Stimulated activated CD8-positive, alpha-beta memory T cell treated with anti-CD3 and anti-CD28 coated beads, Interleukin-15, amount 100 ng/mL, for 24 hours (primary cell): ENCODE measurements at places on chromosomes 16 and 17.

DNA sequence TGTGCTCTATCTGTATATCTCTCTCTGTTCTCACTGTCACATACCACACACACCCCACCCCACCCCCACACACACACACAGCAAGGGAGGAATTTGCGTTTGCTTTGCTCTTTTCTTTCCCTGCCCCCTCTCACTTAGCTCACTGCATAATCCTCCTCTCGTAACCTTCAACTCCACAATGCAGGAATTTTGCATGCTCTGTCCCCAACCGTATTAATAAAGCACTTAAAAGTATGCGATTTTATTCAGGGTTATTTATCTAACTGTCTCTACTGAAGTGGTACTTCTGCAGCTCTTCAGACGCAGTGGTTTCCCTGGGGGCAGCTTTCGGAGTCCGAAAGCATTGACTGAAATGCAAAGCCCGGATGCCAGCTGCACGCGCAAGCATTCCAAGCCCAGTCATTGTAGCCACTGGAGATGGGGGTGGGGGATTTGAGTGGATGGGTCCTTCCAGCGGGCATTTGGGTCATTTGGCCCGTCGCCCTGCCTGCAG lies 105.4 kb upstream of the RBFOX1 start:
- DNase-seq = no peak

GRCh38 chr17:3988297-3989040 lies 24.2 kb upstream of the ATP2A3 start:
- DNase-seq = no peak

DNA sequence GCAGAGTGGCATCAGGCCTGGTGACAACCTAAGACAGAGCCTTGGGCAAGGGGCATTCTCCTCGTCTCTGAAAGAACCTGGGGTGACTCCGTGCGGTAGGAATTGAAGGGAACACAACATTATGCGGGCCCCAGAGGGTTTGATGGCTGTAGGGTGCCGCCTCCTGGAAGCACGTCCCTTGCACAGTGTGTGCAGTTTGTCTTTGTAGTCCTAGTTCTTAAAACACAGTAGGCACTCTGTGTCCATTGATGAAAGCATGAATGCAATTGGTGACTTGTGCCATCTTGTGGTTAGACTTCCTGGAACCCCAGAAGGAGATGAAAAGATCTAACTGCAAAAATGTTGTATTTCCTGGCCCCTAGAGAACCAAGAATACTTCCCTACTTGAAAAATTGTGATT lies 279.8 kb downstream of the UTP18 start:
- DNase-seq = no peak

- no peak for DNase-seq
These were observed 56.8 kb downstream of the HIC1 start for GRCh38 chr17:2111691-2112090.

- DNase-seq = no peak
These were observed 3.7 kb downstream of the PFN1 start for GRCh38 chr17:4944554-4945175.

GRCh38 chr17:37701496-37701898 lies 43.4 kb downstream of the HNF1B start:
- peak; percentile 6 for DNase-seq

DNA sequence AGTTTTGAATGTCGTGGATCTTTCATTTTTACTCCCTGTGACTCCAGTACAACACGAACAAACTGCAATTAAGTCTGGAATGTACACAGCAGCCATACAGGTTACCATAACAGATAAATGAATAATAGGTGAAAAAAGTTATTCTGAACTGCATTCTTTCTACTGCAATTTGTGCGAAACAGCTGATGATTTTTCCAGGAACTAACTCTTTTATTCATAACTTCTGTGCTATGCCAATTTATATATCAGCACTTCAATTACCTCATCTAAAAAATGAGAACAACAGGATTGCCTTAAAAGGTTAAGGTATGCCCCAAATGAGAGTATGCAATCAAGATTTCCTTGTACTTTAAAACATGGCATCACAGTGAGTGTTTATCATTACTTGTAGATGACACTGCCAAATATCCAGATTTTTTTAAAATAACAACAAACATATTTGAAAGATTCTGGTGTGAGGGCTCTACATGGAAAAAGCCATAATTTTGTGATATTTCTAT lies 238.9 kb downstream of the CDH8 start:
- DNase-seq = no peak

DNA sequence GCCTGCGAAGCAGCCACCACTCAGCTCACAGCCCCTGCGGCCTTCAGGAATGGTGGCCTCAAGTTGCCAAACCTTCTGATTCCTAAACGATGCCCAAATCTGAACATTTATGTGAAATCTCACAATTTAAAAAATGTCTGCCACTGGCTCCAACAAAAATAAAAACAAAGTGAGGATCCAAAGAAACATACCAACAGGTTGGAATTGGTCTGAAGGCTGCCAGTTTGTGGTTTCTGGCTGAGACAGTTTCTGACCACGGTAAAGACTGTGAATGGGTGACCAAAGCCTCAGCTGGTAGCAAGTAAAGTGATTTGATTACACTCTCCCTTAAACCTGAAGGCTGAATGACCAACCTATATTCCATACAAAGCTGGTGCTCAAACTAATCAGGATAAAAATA lies 24.9 kb downstream of the LITAFD start:
- no peak for DNase-seq

DNA sequence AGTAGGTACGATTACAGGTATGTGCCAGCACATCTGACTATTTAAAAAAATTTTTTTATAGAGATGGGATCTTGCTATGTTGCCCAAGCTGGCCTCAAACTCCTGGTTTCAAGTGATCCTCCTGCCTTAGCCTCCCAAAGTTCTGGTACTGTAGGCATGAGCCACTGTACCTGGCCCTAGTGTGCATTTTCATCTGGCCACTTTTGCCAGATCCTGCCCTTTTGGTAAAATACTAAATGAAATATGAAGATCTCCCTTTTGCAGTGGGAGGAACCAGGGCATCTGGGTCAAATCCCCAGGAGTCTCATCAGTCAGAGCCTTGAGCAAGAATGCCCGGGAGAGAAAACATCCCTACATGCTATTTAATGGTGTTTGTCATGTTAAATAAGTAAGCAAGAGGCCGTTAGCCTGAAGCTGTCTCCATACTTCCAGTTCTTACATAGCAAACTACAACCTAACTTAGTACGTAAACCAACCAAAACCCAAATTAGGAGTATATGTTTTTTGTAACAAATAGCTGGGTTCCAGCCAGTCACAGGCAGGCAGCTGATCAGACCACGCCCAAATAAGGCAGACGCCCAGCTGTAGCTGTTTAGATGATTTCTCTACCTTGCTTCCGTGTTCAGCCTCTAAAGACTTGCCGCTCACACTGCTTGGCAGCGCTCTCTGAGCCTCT lies 46.5 kb upstream of the CLEC18A start:
- DNase-seq = no peak

- DNase-seq = no peak
These were observed 2.2 kb upstream of the MPG start for GRCh38 chr16:75580-76501.

DNA sequence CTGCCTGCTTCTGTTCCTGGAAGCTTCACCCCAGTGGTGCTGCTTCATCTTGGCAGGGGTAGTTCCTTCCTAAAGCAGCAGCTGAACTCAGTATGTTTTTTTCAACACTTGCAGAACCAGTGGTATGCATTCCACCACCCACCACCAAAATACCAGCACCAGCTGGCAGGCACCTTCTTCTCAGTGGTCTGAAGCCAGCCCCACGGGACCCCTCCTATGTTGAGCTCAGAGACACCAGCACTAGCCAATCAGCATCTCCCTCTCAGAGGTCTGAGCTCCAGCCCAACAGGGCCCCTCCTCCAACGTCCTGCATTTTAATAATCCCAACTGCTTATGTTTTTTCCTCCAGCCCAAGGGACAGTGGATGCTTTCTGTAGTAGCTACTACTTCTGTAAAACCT lies 299.6 kb upstream of the CCL2 start:
- DNase-seq = no peak

GRCh38 chr17:50477976-50478375 lies 684 bp upstream of the RSAD1 start:
- no peak for DNase-seq

DNA sequence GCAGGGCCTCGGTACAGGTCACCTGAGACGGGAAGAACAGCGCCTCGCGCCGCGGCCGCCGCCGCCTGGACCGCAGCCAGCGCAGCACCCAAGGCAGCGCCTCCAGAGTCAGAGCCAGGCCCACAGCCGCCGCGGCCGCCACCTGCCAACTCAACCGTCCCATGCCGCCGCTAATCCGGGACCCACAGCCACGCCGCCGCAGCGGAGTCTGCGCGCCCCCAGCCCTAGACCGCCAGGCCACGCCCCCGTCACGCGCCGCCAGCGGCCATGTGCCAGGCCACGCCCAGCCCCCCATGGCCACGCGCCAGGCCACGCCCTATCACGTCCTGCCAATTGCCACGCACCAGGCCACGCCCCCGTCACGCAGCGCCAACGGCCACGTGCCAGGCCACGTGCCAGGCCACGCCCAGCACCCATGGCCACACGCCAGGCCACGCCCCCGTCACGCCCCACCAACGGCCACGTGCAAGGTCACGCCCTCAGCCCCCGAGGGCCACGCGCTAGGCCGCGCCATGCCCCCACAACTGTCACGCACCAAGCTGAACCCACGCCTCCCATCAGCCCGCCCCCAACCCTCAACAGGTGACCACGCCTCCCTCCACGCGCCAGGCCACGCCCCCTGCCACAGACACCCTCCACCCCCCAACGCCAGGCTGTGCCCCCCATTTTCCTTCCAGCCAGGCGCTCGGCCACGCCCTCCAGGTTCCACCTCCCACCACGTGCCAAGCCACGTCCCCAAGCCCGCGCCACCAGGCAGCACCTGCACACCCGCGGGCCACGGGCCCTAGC lies at the start of gene PLD6:
Gene PLD6, minus strand, starts transcription at position 210 of the 789 bp plus-strand sequence. Its CDS starts 47 bp downstream, at position 163.
- peak; percentile 79 for DNase-seq

GRCh38 chr17:38333635-38334295 lies 10.0 kb downstream of the GPR179 start:
- peak; percentile 8 for DNase-seq

DNA sequence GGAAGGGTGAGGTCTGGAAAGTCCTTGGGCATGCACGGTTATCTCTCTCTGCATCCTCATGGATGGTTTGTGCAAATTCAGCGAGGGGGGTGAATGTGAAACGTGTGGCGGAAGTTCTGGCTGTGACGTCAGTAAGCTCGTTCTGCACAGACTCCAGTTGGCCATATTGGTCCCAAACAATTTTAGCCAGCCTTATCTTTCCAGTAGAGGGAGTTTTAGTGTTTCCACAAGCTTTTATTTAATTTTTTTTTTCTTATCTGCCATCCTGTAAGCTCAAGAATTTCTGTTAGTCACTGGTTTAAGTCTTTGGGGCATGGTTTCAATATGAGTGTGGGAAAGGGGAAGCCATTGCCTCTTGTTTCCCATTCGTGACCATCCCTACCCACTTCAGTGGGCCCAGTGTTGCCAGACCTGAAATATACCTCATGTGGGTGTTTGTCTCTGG lies 39.0 kb downstream of the HLF start:
- no peak for DNase-seq

- DNase-seq = no peak
These were observed 63.4 kb downstream of the DHRS7C start for GRCh38 chr17:9728005-9728404.

DNA sequence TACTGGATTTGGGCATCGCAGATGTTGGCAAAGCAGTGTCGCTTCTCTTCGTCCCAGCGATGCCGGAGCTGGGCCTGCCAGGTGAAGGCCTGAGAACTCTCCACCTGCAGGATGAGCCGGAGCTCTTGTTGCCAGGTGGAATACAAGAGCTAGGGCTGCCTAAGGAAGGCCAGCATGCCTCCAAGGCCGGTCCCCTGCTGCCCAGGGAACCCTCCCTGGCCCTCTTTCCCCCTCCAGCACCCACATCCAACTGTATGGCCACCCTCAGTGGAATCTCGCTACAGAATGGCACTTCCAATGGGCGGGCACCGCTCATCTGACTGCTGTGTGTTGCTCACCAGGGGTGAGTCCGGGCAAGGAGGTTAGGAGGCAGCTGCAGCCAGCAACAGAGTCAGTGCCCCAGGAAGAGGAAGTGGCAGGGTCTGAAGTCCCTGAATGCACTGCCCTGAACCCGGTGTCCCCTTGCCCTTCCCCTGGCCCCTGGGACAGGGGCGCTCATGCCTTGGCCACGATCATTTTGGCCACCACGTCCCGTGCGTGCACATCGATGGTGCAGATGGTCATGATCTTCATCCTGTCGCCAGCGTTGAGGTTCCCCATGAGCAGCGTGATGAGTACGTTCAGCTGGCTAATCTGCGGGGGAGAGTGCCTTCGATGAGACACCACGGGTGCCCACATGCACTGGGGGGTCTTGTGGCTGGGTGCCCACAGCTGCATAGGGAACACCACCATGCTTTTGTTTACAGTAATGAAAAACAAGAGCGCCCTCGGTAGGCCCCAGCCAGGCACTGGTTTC lies 75.8 kb downstream of the DNAH17 start:
- DNase-seq = no peak

DNA sequence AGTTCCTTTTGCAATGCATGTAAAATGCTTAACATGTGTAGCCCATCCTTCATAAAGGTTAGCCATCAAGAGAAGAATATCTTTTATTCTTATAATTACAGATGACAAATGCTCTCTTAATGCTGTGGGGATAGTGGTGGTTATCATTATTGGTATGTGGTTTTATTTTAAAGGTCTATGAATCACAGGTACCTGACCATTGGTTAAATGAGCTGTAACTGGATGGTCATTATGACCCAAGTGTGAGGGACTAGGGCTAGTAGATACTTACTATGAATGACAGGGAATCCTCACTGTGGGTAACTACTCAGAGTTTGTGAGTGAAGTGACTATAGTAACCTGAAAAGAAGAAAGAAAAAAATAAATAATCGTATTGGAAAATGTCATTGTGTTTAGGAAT lies 78.8 kb downstream of the CDRT15 start:
- no peak for DNase-seq

GRCh38 chr16:87790292-87791100 lies 24.7 kb upstream of the KLHDC4 start:
- DNase-seq = no peak

DNA sequence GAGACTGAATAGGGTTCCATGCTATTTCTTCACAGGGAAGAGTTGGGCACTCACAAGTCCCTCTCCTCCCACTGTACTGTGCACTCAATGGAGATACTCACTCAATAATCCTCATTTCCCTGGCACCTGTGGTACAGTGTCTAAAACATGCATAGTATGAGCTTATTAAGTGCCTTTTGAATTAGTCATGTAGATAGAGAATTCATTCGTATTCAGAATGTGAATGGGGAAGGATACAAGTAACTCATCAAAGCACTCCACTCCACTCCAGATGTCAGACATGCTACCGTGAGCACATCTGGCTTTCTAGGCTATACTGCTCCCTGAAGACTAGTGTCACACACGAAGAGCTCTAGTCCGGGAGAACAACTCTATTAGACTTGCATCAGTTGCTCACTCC lies 6.3 kb downstream of the C17orf75 start:
- no peak for DNase-seq

DNA sequence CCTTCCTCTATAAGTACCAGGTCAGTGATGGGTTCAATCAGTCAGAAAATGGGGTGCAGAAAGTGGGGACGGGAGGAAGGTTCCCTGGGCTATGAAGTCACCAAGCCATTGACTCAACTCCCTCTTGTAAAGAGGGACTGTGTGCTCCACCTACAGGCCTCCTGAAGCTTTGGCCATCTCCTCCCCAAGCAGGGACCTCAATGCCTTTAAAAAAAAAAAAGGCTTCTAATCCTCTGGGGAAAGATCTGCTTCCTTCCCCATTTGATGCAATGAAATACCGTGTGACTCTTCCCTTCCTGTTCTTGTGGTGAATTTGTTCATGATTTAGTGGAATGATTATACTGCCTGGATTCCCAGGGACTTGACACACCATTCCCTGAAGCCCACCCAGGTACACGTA lies 30.8 kb downstream of the VWA3A start:
- no peak for DNase-seq

GRCh38 chr16:70737377-70738082 lies 51.7 kb upstream of the MTSS2 start:
- peak; percentile 56 for DNase-seq
